Esophagus muscularis mucosa (tissue), 4 donors: ENCODE measurements at places on chromosomes 3 and 15. TPM values are rescaled to one million over a fixed set of nuclear protein-coding genes. Genes with fewer than 3 reads are reported as not detected.

The CCK gene
- total RNA-seq, result 2.2 TPM

The ATP8B4 gene
- total RNA-seq, result 6.3 TPM

The NPAP1 gene
- total RNA-seq, result not detected

The UQCRC1 gene
- total RNA-seq, result 340 TPM

The VEPH1 gene
- not detected for total RNA-seq

The ARHGAP31 gene
- 24.9 TPM for total RNA-seq

The GCSAM gene
- not detected for total RNA-seq

DNA sequence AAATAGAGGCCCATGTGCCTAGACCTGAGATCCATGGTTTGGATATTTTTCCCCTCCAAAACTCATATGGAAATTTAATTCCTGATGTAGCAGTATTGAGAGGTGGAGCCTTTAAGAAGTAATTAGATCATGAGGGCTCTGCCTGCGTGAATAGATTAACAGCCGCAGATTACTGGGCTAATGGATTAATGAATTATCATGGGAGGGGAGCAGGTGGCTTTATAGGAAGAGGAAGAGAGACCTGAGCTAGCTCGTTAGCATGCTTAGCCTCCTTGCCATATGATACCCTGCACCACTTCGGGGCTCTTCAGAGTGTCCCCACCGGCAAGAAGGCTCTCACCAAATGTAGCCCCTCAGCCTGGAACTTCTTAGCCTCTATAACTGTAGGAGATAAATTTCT, 15.8 kb downstream of the ARHGEF26 start:
- H3K36me3 ChIP-seq, result no peaks in the 10 kb centered on the region
- no peaks in the 10 kb centered on the region for H3K4me1 ChIP-seq
- peak overlapping the region; percentile 17 for H3K27ac ChIP-seq
- H3K27me3 ChIP-seq, result no peaks in the 10 kb centered on the region

- DNase-seq, result no peak
- H3K4me3 ChIP-seq, result peak overlapping the region; percentile 46
- H3K4me1 ChIP-seq, result peaks cover 35% of the 10 kb centered on the region
- H3K27ac ChIP-seq, result peak overlapping the region; percentile 71
- no peaks in the 10 kb centered on the region for H3K36me3 ChIP-seq
- H3K27me3 ChIP-seq, result no peaks in the 10 kb centered on the region
Observed at GRCh38 chr15:66729331-66729951, 27.4 kb downstream of the SMAD6 start.

DNA sequence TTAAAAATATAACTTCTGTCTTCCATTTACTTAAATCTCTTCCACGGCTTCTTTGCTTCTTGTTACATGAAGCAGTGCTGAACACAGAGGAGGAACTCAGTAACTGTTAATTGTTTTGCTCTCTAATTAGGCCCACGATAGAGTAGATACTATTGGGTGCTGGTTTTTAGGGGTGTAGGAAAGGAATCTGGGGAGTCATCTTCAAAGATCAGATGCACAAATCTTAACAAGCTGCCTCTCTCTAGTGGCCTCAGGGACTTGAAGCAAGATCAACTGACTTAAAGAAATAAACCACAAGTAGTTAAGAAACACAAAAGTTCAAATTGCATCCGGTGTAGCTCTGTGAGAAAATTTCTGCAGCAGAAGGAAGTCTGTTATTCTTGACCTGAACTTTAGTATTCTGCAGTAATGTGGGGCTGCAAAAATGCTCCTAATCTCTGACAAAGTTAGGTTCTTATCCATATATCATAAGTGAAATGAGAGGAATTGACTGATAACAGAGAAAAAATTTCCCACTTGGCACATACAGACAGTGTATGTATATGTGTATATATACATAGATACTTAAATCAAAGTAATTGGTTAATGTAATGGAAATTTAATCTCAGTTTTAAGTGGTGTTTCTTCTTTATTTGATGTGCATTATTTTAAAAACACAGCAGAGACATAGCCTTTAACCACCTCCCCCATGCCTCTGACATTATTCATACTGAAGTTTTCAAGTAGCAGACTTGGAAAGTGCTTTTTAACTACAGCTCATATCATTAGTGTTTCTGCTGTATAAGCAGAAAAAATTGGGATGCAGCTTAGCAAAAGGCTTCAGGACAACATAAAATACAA, 51.8 kb downstream of the CHST2 start:
- no peak overlapping the region for H3K27ac ChIP-seq
- H3K4me1 ChIP-seq, result no peaks in the 10 kb centered on the region
- DNase-seq, result no peak
- H3K36me3 ChIP-seq, result no peaks in the 10 kb centered on the region
- no peak overlapping the region for H3K4me3 ChIP-seq
- no peaks in the 10 kb centered on the region for H3K27me3 ChIP-seq

GRCh38 chr15:29018120-29018805, 132.5 kb downstream of the APBA2 start:
- H3K27me3 ChIP-seq, result no peaks in the 10 kb centered on the region
- no peak for DNase-seq
- H3K27ac ChIP-seq, result no peak overlapping the region

DNA sequence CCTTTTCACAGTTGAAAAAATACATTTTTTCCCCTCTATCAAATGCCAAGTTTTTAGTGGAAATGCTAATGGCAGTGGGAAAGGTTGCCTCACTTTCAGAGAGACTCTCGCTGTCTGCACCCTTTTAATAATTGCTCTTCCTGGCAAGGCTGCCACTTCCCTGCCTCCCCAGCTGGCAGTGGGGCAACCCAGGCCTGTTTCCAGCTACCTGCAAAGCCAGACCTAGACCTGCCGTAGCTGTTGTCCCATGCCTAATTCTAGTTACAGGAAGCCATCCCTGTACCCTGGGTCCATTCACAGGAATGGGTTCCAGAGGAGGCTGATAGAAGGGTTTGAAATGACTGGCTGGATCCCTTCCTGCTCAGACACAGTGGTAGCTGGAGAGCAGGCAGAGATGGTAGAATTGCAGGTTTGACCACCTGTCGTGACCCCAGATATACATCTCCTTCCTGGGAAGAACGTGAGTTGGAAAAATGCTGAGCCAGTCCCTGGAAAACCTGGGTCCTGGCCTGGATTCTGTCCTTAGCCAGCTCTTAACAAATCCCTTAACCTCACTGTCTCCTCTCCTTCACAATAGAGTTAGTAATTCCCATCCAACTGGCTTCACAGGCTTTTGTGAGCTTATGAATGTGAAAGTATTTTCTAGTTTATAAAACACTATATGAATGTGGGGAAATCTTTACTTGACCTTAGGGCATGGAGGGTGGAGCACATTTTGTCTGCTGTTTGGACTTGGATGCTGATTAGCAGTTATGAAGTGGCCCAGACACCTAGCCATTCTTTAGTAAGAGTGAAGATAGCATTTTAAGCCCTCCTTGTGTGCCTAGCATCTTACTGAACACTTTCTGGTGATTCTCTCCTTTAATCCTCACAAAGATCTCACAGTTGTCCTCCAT, 12.9 kb upstream of the ALPK3 start:
- H3K36me3 ChIP-seq, result peaks cover 31% of the 10 kb centered on the region
- peaks cover 20% of the 10 kb centered on the region for H3K4me1 ChIP-seq
- H3K27me3 ChIP-seq, result no peaks in the 10 kb centered on the region
- no peak for DNase-seq

DNA sequence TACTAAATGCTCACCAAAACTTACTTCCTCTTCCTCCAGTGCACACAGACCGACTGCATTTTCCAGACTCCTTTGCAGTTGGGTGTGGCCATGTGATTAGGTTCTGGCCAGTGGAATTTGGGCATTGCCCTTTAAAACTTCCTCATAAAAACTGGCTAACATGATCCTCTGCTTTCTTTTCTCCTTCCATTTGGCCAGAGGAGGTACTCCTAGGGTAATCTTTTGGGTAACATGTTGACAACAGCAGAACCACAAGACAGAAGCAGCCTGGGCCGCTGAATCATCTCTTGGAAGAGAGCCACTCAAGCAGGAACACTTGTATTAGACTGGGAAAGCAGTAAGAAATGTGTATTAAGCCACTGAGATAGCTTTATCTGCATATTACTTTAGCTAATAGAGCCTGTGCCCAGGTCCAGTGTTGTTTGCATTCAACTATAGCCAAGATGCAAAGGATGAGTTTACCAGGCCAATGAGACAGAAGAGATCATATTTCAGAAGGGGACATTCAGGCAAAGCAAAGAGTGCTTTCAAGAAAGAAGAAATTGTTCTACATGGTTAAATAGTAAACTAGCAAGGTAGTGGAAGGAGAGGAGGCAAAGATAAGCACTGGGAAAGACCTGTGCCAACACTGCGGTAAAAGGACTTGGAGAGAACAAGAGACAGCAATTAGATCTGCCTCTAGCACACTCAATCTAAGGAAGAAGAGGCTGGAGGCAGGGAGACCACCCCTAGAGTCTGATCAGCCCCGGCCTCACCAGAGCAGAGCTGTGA, 79.8 kb downstream of the PLCH1 start:
- H3K4me1 ChIP-seq, result no peaks in the 10 kb centered on the region
- no peak overlapping the region for H3K4me3 ChIP-seq
- H3K27me3 ChIP-seq, result no peaks in the 10 kb centered on the region
- H3K27ac ChIP-seq, result peak overlapping the region; percentile 2

DNA sequence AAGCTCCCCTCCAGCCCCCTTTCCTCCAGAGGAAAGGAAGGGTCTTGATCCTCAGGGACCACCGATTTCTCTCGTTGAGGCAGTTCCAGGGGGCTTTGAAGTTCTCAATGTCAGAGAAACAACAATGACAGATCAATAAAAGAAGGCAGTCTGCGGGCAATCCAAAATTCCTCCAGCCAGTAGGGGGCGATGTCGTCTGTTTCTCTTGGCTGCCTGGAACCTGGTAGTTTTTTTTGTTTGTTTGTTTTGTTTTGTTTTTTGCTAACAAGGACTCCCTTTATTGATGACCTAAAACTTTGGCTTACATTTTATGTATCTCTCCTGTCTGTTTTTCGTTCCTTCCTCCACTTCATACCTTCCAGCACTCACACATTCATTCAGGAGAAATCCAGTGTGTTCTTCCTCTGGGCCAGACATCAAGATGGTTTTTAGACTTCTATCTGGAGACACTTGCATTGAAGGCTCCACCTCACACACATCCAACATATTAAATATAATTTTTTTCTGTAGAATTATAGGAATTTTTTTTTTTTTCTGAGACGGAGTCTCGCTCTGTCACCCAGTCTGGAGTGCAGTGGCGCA, 276.6 kb downstream of the RPLP1 start:
- H3K36me3 ChIP-seq, result no peaks in the 10 kb centered on the region
- no peak overlapping the region for H3K4me3 ChIP-seq
- DNase-seq, result no peak
- peaks cover 8% of the 10 kb centered on the region for H3K4me1 ChIP-seq

- H3K36me3 ChIP-seq, result no peaks in the 10 kb centered on the region
- no peak overlapping the region for H3K4me3 ChIP-seq
- H3K4me1 ChIP-seq, result no peaks in the 10 kb centered on the region
- DNase-seq, result no peak
- no peaks in the 10 kb centered on the region for H3K27me3 ChIP-seq
Observed at GRCh38 chr3:190543671-190544070, 29.8 kb downstream of the IL1RAP start.

DNA sequence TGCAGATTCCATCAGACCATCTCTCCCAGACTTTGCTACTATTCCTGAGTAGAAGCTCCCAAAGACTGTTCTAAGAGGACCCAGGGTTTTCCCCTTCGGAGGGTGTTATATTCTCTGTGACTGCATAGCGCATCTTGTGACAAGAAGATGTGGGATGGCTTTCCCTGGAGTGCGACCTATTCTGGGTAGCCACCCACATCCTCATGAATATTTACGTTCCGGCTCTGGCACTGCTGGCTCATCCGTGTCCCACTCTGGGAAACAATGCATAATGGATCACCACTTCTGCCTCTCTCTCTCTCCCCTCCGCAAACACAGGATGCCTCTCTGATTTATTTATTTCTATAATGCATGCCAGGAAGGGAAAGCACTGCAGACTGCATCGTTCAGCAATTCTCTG, 166.1 kb downstream of the PYDC2 start:
- H3K36me3 ChIP-seq, result no peaks in the 10 kb centered on the region
- H3K4me1 ChIP-seq, result no peaks in the 10 kb centered on the region
- H3K4me3 ChIP-seq, result no peak overlapping the region
- no peaks in the 10 kb centered on the region for H3K27me3 ChIP-seq

DNA sequence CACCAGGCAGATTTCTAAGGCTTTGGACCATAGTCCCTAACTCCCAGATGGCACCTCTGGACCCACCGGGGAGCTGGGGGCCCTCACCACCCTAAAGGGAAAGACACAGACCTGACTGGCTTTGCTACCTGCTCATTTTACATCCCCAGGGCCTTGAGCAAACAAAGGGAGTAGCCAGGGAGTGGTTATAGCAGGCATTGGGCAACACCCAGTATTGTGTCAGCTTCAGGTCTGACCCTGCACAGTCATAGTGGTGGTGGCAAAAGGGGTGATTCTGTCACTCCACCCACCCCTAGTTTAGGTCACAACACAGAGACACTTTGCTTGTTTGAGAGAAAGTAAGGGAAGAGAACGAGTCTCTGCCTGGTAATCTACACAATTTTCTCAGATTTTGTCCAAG, 352.5 kb downstream of the DIPK2A start:
- no peaks in the 10 kb centered on the region for H3K27me3 ChIP-seq
- H3K36me3 ChIP-seq, result no peaks in the 10 kb centered on the region
- no peak overlapping the region for H3K4me3 ChIP-seq

DNA sequence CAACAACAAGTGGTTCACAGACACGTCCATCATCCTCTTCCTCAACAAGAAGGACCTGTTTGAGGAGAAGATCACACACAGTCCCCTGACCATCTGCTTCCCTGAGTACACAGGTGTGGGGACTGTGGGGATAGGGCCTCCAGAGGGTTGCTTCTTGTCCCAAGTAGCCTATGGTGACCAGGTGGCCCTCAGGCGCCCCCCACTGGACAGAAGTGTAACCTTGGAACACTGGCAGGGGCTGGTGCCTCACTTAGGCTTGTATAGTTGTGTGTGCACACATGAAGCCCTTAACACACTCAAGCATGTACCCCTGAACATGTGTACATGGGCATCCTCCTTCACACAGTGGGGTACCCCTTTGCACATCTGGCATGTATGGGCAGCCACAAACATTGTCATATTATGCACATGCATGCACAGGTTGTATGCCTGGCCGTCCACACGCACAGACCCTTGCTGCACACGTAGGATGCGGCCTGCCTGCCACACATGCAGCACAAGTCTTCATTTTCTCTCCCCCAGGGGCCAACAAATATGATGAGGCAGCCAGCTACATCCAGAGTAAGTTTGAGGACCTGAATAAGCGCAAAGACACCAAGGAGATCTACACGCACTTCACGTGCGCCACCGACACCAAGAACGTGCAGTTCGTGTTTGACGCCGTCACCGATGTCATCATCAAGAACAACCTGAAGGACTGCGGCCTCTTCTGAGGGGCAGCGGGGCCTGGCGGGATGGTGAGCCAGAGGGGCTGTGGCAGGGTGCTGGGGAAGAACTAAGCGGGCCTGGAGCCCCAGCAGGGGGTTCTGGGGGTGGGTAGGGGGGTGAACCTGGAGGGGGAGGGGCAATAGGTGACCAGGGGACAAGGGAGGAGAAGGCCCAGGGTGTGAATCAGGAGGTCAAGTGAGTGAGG, 11.7 kb upstream of the SEMA3B start:
- DNase-seq, result no peak
- H3K4me1 ChIP-seq, result peaks cover 67% of the 10 kb centered on the region
- peak overlapping the region; percentile 100 for H3K27ac ChIP-seq
- H3K27me3 ChIP-seq, result no peaks in the 10 kb centered on the region

DNA sequence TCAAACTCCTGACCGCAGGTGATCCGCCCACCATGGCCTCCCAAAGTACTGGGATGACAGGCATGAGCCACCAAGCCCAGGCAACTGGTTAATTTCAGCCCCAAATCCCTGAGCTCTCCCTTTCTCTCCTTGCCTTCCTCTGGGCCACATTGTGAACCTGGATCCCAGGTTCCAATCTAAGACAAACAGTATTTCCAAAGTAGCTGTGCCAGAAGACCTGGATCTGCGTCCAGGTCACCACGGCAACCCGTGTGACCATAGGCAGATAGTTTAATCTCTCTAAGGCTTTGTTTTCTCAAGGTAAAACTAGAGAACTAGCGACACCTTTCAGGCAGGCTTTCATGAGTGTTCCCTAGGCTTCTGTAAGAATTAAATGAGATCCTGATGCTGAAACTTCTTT, 5.9 kb upstream of the RBPMS2 start:
- no peak for DNase-seq
- H3K27me3 ChIP-seq, result no peaks in the 10 kb centered on the region
- H3K36me3 ChIP-seq, result no peaks in the 10 kb centered on the region
- no peak overlapping the region for H3K27ac ChIP-seq
